ENCODE measurements at places on chromosomes 3 and 15. TPM values are rescaled to one million over a fixed set of nuclear protein-coding genes. Genes with fewer than 3 reads are reported as not detected.
A peak's percentile ranks its signal among the peaks of the same experiment; 100 is the strongest.

DNA sequence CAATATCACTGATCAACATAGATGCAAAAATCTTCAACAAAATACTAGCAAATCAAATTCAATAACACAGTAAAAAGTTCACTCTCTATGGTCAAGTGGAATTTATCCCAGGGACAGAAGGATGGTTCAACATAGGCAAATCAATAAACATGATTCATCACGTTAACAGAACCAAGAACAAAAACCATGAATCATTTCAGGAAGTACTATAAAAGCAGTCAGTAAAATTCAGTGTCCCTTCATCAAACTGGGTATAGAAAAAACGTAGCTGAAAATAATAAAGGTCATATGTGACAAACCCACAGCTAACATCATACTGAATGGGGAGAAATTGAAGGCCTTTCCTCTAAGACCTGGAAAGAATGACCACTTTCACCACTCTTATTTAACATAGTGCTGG is 172.1 kb downstream of the POLR2M start:
- no peak for DNase-seq

- DNase-seq: no peak
Measured at GRCh38 chr3:25897019-25897418, 107.1 kb downstream of the OXSM start.

DNA sequence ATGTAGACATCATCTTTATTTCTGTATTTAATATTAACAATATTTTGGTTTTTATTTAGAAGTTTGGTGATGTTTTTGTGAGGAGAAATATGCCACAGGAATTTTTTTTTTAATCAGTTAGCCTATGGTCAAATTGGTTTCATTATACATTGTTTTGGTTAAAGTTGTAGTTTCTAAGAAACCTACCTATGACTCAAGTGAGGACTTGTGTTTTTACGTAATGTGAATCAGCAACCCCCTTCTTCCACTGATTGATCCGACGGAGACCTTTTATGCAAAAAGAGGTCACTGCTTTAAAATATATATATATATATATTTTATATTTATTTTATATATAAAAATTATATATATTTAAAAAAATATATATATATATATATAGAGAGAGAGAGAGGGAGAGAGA is 698.1 kb downstream of the FHIT start:
- DNase-seq: no peak

GRCh38 chr3:73298243-73299183 is 237.1 kb downstream of the EBLN2 start:
- no peak for DNase-seq

DNA sequence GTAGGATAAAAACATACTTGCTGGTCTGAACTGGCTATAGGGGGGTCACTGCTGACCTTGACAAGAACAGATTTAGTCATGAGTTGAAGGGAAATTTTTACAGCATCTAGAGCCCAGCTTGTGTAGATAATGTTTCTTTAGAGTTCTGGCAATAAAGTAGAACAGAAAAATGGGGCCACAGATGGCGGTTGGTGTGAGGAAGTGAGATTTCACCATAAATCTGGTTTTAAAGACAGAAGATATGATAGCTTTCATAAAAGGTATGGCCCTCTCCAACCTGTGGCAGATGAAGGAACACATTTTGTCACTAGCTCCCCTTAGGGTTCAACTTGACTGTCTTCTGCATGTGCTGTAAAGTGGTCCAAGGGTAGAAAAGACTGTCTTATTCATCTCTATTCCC is 24.3 kb upstream of the IMPDH2 start:
- DNase-seq: no peak

GATA2 gene
- 38.9 TPM for polyA plus RNA-seq

DCLK3 gene
- polyA plus RNA-seq: 0.89 TPM

GRCh38 chr3:171458071-171458863 is 1.9 kb downstream of the TNIK start:
- no peak for DNase-seq

DNA sequence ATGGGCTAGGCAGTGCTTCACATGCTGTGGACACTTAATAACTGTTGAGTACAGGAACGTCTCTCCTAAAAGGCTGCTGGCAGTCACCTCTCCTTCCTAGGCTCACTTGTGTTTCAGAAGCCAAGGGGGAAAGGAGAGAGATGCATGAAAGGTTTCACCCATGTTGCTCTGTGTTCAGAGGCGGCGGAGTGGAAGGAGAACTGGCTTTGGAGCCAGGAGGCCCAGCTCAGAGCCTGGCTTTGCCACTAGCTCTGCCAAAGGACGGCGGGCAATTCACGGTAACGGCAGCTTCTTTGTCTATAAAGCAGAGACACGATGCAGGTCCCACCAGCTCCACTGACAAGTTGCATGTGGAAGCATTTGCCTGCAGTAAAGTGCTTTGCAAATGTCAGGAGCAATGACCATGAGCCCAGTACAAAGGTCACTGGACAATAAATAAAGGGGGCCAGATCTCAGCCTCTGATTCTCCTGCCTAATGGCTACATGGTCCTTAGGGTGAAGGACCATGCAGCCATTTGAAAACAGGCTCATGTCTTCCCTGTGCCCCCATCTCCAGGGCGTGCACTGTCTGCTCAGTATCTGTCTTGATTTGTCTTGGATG is 171.7 kb upstream of the TLE3 start:
- no peak for DNase-seq

USP13 gene
- polyA plus RNA-seq: 15.8 TPM

GTF2E1 gene
- 17.3 TPM for polyA plus RNA-seq

GRCh38 chr3:32913790-32914446 is 37.5 kb upstream of the CCR4 start:
- no peak for DNase-seq

DNA sequence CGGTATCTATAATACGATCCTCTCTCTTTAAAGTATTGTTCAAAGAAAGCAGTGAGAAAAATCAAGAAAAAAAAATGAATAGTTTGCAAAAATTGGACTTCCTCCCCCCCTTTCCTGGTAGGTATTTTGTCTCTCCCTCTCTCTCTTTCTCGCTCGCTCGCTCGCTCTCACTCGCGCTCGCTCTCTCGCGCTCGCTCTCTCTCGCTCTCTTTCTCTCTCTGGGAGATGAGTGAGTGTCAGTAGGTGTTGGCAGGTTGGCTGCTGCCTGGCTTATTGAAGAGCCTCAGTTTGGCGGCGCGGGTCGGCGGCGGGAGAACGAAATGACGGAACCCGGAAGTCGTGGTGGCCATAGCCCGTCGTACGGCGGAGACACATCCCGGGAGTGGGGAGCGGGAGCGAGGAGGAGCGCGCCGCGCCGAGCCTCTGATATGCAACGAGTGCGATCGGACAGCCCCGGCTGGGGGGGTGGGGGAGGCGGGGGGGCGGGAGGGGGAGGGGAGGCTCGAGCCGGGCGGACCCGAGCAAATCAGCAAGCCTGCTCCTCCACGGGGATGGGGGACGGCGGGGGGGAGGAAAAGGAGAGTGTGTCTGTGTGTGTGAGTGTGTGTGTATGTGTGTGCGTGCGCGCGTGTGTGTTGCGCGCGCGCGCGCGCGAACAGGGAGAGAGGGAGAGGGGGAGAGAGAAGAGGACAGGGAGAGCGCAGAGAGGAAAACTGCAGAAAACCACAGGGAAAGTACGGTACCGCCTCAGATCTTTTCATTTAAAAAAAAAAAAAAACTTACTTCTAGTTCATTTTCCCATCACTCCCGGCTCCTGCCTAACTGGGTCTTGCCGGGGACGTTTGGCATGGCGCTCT is at the start of gene MEIS2:
MEIS2 (minus strand) TSS at position 441 of the 857 bp plus-strand sequence. CDS start 1,083 bp downstream, outside the sequence.
- no peak for DNase-seq

KIF9 gene
- polyA plus RNA-seq: 24.3 TPM

SLC22A13 gene
- polyA plus RNA-seq: 1.7 TPM

DNA sequence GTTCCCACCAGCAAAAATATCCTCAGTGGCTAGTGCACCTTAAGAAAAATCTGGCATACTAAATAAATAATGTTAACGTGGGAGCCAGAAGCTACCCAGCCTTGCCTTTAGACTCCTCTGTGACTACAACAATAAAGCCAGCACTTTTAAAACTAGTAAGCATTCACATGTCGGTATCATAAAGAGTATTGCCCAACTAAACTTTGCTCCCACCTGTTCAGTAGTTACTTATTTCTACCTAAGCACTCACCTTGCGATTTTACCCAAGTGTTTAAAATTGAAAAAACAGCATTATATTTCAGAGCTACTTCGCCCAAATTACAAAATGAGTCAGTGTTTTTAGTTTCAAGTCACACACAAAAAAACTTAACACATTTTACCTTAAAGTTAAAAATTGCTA is 12.8 kb downstream of the ALDH1L1 start:
- no peak for DNase-seq

DNA sequence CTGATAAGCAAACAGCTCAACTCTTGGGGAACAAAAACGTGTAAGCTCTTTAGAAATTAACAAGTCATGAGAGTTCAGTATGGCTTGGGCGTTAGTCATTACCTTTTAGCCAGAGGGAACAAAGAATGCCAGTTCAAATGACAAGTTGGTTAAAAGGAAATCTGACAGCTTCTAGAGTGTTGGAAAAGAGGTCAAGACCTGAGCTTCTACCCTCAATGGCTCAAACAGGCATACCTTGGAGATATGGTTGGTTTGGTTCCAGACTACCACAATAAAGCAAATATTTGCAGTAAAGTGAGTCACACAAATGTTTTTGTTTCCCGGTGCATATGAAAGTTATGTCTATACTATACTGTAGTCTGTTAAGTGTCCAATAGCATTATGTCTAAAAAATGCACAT is 136.1 kb downstream of the CACNA1D start:
- no peak for DNase-seq

- DNase-seq: peak; percentile 49
Measured at GRCh38 chr3:40580494-40581091, 55.8 kb downstream of the ZNF621 start.

MUC4 gene
- 0.87 TPM for polyA plus RNA-seq

PLD1 gene
- polyA plus RNA-seq: 13.6 TPM

- DNase-seq: no peak
Measured at GRCh38 chr15:66941791-66942190, 123.6 kb upstream of the SMAD3 start.
